ENCODE measurements at places on chromosomes 6 and 20. TPM values are rescaled to one million over a fixed set of nuclear protein-coding genes. Genes with fewer than 3 reads are reported as not detected.
A peak's percentile ranks its signal among the peaks of the same experiment; 100 is the strongest.

The WFDC10B gene
- total RNA-seq = not detected

The ZNF76 gene
- 42.6 TPM for total RNA-seq

The L3MBTL3 gene
- total RNA-seq = 11.1 TPM

The BMP7 gene
- total RNA-seq = 2.8 TPM

The RRAGD gene
- total RNA-seq = 4.0 TPM

The ACTL10 gene
- 2.4 TPM for total RNA-seq

The TGM3 gene
- total RNA-seq = 0.84 TPM

The NR2E1 gene
- total RNA-seq = not detected

The ASIP gene
- not detected for total RNA-seq

The DHX16 gene
- 36.2 TPM for total RNA-seq

The OR2H2 gene
- not detected for total RNA-seq

The ABCF1 gene
- total RNA-seq = 45.8 TPM

GRCh38 chr6:100257793-100258395 lies 206.8 kb downstream of the SIM1 start:
- DNase-seq = no peak

DNA sequence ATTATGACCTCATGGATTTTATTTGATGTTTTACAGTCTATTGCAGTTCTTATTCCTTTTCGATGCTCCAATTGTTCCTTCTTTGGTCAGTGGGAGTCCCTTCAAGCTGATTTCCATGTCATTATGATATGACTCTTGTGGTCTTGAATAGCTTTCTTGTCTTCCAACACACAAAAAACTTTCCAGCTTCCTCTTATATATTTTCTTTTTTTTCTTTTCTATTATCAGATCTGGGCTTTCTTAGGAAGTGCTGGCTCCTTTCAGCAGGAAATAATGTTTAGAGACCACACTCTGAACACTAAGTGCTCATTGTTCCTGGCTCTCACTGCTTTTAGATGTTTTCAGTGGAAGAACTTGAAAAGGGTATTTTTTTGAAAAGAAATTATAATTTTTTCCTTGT lies 3.1 kb upstream of the SLC17A1 start:
- no peak for DNase-seq

DNA sequence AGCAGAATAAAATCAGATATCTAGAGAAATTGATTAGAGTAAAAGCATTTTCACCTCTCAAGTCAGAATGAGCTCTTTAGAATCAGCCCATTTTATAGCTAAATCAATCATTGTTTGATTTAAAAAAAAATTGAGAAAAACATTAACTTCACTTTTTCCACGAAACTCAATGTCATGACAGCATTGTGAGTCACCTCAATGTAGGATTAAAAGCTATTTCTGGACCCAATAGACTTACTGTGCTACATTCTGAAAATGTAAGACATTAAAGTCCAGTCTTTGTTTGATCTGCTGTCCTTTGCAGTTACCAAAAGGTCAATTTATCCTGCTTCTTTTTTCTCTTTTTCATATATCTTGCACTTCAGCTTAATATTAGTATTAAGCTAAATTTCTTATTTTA lies 519.4 kb upstream of the ZNF337 start:
- no peak for DNase-seq

DNA sequence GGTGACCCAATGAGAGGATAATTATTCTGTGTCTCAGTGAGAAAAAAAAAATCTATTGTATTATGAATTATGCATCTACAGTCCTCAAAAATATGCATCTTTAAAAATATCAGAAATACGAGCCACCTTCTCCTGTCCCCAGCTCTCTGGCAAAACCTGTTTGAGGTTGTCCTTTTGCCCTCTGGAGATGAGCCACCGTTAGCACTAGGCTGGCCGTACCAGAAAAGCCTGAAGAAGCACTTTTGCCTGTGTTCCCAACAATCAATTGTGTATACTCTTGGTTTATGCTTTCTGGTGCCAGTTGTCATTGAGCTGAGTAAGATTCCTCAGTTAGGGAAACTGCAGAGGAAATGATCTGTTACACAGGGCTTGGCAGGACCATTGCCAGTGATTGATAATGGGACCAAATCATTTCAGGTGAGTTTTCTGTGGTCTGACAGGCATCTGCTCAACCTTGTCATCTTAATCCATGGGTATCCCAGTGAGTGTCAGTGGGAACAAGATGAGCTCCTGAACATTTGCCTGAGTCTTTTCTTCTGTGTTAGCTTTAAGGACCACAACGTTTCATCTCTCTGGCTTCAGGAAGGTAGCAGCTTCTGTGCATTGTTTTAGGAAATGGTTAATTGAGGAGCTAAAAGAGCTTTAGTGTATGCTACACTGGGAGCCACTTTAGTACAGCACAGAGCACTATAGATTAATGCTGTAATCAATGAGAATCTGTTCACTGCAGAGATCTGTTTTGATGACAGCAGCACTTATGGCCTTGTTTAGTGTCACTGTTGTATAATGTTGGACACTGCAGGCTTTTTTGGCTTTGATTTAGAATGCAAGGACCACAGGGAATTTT lies 330.1 kb downstream of the RIMS1 start:
- no peak for DNase-seq

GRCh38 chr6:162526960-162527359 lies 200.6 kb downstream of the PRKN start:
- no peak for DNase-seq

DNA sequence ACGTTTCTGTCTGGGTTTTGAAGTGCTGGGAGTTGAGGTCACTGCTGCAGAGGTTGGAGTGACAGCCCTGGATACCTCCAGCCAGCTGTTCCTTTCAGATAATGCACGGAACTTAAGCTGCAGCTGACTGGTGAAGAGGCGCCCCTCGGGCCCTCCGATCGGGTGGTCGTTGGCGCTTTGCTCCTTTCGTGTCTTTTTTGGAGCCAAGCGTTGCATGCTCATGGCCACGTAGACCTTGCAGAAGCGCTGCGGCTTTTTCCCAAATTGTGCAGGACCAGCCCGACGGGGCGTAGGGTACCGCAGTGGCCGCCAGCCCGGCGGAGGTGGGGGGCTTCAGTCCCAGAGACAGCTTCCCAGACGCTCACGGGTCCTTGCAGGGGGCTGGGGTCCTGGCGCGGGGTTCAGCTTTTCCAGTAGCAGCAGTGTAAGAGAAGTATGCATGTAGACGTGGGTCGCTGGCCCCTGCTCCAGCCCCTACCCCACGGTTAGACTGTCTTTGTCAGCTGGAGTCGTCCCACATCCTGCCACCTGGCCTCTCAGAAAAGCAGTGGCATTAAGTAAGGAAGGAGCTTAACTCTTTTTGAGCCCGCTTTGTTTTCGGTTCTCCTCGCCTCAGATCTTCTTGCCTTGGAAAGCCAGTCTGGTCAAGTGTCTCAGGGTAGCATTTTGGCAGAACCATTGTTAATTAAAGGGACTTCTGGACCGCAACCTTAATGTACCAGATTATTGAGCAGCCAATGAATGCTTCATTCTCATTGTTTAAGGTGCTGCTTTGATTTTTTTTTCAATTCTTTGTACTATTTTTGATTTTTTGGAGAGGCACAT lies 838 bp downstream of the TNFAIP3 start:
- DNase-seq = peak; percentile 63

DNA sequence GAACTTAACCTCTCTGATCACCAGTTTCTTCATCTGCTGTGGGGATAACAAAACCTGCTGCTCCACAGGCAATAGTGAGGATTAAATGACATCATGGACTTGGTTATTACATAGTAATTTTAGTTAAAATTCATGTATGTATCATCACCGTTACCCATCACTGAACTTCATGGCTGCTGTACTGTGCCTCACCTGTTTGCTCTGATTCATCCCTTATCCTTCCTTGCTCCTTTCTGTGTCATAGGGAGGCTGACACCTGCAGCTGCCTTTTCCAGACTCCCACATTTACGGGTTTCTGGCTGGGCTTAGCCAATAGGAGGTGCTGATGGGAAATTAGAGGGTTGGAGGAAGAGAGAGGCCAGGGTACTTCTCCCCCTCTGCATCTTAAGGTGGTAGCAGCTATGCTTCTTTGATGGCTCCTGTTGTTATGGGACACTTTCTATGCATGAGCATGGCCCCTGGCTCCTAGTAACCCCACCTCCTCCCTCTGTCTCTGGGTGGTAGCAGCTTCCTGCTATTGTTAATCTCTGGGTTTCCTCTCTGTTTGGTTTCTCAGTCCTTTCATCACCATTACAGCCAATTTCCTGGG lies 332.1 kb downstream of the DHX35 start:
- DNase-seq = no peak

DNA sequence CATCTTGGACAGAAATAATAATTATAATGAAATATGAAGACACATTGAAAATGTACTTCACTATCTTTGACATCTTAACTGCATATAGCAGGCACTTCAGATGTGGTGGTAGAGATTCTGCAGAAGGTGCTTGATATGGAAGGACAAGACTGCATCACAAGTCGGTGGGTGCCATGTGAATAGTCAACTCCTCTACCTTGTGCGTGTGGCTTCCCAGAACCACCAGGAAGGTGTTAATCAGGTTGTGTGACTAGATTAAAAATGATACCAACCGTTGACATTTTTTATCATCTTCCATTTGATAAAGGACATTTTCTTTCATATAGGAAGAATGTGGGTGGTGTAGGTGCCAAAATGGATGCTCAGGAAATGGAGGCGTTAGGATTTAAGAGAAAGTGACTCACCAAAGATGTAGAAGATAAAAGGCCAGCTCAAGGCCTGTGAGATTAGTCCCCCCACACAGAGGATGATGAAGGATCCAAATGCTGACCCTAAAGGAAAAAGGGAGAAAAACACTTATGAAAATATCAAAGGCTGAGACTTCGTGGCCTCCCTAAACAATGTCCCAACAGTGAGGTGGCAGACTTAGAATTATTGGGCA lies 12.3 kb downstream of the SLC17A2 start:
- no peak for DNase-seq

- no peak for DNase-seq
Observed at GRCh38 chr20:45459606-45460005, 9.9 kb upstream of the WFDC2 start.

DNA sequence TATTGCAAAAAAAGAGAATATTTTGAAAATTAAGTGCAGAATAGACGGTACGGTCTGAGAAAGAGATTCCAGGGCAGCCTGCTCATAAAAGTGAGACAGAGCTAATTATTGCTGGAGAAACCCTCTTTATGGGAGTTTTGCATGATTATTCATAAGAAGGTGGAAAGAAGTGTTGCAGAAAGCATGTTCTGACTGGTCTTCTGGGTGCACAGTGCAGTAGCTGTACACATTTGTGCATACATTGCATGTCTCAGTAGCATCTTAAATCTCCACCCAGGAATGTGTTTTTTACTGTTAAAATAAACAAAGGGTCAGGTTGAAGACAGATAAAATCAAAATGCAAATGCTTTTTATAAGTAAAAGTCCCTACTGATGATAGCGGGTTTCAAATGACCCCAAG lies 1813.6 kb upstream of the DEFB115 start:
- DNase-seq = no peak

- no peak for DNase-seq
Observed at GRCh38 chr6:20704325-20705025, 170.2 kb downstream of the CDKAL1 start.

- DNase-seq = no peak
Observed at GRCh38 chr6:39599341-39599740, 125.9 kb downstream of the KIF6 start.

- no peak for DNase-seq
Observed at GRCh38 chr6:118419448-118420394, 128.4 kb upstream of the PLN start.

DNA sequence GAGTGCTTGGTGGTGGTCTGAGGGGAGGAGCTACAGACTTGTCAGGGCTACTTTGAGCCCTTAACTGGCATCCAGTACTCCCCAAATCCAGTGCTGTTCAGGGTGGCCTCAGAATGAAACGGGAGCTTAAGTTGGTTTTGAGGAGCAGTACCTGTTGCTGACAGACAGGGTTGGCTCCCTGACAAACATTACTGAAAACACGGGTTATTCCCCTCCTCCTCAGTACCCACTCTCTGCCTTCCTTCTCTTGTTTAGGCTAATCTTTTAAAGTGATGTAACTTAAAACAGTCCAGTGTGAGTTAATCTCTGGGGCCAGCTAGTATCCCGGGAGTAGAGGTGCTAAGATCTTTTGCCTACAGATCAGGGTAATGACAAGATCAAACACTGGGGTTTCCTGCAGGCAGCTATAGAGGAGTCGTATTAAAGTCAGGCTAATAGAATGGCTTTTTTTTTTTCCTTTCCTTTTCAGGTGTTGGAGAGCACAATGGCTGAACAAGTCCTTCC lies 3.7 kb downstream of the TNFAIP3 start:
- no peak for DNase-seq

GRCh38 chr6:53662457-53662856 lies 3.1 kb downstream of the KLHL31 start:
- no peak for DNase-seq

DNA sequence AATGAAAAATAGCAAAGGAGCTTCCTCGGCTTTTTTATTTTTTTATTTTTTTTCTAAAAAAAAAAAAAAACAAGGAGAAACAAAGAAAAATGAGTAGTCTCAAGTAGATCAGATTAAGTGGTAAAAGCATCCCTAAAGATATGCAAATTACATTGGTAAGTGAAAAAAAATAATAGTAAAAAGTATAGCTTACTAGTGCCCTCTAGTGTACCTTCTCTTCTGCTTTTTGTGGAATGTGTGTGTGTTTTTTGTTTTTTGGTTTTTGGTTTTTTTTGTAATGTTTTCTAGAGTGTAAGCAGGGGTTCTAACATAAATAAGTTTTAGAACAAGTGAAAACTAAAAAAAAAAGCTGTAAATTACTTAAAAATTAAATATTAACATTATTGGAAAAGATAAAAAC lies 1062.0 kb downstream of the HACE1 start:
- DNase-seq = no peak

GRCh38 chr20:2918096-2919049 lies 45.1 kb downstream of the PTPRA start:
- DNase-seq = no peak

- DNase-seq = no peak
Observed at GRCh38 chr20:37573626-37574198, 46.0 kb upstream of the BLCAP start.

DNA sequence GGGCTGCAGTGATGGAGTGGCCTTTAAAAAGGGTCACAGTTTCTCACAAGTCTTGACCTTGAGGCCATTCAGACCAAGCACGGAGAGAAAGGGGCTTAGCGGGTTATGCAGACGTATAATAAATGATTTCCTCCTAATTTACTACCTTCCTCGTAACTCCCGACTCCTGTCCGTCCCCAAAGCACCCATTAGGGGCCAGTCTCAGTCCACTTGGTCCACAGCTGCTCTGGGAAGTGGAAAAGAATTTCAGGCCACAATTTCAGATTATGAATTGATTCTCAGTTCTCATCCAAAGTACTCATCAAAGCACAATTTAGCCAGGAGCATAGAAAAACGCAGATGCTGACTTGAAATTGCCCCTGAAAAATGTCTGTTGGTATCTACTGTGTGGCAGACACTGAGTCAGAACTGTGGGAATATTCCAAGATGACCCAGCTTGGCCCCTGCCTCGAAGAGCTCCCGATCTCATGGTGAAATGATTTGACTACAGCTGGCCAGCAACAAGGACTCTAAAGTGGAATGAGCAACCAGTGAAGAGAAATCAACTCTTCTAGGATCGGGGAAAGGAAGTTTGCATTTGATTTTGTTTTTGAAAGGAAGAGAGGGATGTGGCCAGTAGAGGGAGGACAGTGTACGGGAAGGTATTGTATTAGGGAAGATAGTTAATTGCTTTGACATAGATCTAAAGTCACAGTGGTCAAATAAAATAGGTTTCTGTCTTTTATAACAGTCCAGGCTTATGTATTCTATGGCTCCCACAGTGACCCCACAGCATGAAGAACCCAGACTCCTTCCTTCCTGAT lies 15.2 kb upstream of the STK35 start:
- no peak for DNase-seq

Measured in mucosa of descending colon (tissue), 3 donors.